IMR-90 (cell line): ENCODE measurements at places on chromosomes 1 and 21. TPM values are rescaled to one million over a fixed set of nuclear protein-coding genes. Genes with fewer than 3 reads are reported as not detected.
A peak's percentile ranks its signal among the peaks of the same experiment; 100 is the strongest.

Gene C1orf226
- total RNA-seq = under 0.01 TPM in 1 of 2 replicates, not detected in the other

Gene CDK18
- 0.18 and 0.28 TPM in 2 replicates for total RNA-seq

Gene ABCA4
- total RNA-seq = under 0.01 TPM in 2 replicates

Gene S100A5
- total RNA-seq = 0.56 TPM in 1 of 2 replicates, not detected in the other

Gene CREB3L4
- 4.4 and 6.5 TPM in 2 replicates for total RNA-seq

GRCh38 chr21:42925114-42925926 is at the start of gene ERVH48-1:
Gene ERVH48-1 (minus strand): TSS chr21:42925630. CDS start chr21:42919006, 6,624 bp downstream.
- DNase-seq = peak; percentile 11

GRCh38 chr1:160007577-160008200 is 24.1 kb downstream of the PIGM start:
- peak; percentile 32 for DNase-seq

GRCh38 chr1:26921126-26921539 is 410 bp upstream of the NUDC start:
- DNase-seq = no peak

DNA sequence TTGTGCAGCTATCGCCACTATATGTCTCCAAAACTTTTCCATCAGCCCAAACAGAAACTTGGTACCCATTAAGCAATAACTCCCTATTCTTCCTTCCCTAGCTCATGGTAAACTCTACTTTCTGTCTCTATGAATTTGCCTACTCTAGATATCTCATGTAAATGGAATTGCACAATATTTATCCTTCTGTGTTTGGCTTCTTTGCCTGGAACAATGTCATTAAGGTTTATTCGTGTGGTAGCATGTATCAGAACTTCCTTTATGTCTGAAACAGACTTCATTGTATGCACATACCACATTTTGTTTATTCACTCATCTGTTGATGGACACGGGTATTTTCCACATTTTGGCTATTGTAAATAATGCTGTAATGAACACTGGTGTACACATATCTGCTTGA is 40.7 kb upstream of the CD34 start:
- DNase-seq = no peak

GRCh38 chr1:147246910-147247655 is 4.6 kb downstream of the CHD1L start:
- no peak for DNase-seq

GRCh38 chr1:155968670-155969069 is 9.7 kb downstream of the ARHGEF2 start:
- DNase-seq = peak; percentile 72

GRCh38 chr1:159600894-159601293 is 13.3 kb downstream of the APCS start:
- DNase-seq = no peak
